CD4-positive, alpha-beta T cell (primary cell): ENCODE measurements at places on chromosomes 12 and 14.

- DNase-seq = no peak
Measured at GRCh38 chr14:49863487-49864281, 11.1 kb upstream of the NEMF start.

DNA sequence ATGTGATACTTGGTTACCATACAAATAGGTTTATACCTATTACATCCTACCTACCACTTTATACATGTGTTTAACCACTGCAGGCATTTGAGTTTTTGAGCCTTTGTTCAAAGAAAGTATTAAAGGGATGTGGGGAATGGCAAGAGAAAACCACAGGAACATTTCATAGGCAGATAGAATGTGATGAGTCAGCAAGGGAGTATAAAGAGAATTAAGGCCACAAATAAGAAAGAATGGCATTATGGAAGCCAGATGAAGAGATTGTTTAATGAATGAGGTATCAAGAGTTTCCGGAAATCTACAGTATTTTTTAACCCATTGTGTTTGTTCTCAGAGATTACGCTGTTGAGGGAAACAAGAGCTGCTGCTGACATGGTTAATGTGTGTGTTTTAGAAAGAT, 66.9 kb downstream of the METTL25 start:
- no peak for DNase-seq

DNA sequence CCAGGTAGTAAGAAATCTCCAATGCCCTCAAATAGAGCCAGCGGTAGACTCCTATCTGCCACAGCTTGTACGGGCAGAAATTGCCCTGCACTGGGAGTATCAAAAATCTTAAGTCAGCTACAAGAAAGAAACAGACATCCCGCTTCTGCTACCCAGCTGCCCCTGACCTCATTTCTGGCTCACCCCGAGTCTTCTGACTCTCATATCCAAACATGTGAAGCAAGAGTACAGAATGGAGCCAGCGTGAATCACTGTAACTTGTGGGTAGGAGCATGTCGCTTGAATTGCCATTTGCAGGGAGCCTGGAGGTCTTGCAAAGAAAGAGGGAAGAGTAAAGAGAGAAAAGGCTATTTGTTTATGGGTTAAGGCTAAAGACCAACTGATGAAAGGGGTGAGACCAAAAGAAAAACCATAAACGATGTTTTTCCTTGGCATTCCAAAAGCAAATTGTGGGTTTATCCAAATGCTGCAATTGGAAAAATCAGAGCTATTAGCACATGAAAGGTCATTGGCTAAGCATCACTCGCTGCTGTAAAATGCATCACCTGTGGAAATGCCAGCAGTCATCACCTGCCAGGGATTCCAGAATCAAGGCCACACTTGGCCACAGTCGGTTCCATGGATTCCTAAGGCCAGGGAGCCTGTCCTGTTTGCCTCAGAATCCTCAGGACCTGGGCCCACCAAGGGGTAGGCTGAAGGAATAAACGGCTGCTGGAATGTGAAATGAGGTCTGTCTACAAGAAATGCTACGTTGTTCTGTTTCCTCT, 86.6 kb downstream of the FOXN3 start:
- DNase-seq = no peak

DNA sequence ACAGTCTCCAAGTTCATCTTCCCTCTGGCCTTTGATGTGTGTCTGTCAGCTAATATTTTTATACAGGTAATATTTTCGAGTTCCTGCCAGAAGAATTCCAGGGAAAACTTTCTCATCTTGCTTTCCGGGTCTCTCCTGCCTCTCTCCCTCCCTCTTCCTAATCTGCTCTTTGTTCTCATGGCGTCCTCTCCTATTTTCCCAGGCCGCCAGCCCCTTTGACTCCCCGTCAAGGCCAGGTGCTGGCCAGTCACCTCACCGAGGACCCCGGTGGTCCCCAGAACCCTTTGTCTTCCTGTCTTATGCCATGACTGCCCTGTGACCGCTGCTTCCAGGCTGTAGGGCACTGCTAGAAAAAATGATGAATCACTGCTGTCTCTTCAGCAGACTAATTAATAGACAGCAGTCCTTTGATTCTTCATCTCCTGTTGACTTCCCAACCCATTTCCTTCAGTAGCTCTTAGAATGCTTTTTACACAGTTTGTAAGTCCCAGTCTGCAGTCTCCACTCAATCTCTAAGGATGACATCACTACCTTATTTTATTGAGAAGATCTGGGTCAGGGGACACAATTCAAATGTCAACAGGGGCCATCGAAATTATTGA, 40.7 kb downstream of the PPFIBP1 start:
- DNase-seq = no peak

GRCh38 chr12:110742096-110742717, 484 bp downstream of the PPP1CC start:
- DNase-seq = no peak

GRCh38 chr12:124633365-124634362, 66.3 kb upstream of the NCOR2 start:
- DNase-seq = no peak
